ENCODE measurements at places on chromosomes 1 and 21.

DNA sequence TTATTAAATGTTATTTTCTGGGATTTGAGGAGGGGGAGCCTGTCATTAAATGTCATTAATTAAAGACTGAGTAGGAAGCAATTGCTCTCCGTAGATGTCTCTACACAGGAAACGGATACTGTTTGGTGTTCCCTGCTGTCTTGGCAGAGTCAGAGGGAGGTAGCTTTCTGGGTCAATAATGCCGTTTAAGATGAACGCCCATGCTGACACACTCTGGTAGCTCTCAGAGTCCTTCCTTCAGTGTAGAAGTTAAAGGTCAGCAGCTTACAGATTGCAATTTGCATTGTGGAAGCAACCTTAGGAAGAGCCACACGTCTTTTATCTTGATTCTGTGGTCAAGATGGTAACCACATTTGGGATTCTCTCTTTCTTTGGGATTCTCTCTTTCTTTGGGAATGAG is 257.5 kb downstream of the KIF26B start:
- DNase-seq: no peak

DNA sequence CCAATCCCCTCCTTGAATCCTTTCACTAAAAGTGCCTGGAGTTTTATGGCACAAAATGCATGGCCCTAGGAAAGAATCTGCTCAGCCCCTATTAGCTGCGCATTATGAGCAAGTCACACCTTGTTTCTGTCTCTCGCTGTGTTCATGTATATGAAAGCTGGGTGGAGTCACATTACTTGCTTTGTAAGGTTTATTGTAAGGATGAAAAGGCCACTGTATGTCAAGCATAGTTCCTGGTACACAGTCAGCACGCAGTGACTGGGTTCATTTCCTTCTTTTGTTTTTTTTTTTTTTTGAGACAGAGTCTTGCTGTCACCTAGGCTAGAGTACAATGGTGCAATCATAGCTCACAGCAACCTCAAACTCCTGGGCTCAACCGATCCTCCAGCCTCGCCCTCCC is 6.7 kb upstream of the SLC9A1 start:
- DNase-seq: peak; percentile 73

- DNase-seq: no peak
Measured at GRCh38 chr1:206716870-206717673, 32.4 kb downstream of the MAPKAPK2 start.

DNA sequence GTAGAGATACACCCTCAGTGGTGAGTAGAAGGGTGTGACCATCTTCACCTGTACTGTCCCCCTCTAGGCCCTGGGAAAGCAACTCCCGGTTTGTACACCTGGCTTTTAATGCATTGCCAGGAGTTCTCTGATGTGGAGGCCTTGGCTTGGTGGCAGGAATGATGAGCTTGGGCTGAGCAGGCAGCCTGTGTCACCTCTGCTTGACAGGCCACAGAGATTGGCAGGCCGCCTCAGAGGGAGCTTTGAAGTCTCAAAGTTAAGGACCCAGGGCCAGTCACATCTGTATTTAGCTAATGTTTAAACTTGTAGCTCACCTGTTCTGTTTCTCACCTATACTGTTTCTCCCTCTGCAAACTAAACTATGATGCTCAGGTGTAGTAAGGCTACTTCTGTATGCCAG is 28.5 kb downstream of the HUNK start:
- DNase-seq: no peak

DNA sequence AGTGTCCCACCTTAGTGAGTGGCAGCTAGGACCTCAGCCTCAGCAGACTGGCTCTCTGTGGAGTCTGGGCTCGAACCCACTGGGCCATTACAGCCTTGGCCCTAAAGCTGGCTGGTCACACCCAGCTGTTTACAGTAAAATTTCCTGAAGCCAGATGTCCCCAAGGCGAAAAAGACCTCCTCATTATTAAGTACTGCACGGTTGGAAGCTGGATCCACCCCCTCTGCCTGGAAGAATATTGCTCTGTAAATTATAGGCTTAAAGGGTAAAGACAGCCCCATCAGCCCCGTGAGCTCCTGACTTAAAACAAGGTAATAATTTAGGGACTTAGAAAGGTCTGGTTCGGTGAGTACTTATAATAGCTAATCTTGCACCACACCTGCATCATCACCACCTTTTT is 30.3 kb upstream of the TMEM51 start:
- no peak for DNase-seq

DNA sequence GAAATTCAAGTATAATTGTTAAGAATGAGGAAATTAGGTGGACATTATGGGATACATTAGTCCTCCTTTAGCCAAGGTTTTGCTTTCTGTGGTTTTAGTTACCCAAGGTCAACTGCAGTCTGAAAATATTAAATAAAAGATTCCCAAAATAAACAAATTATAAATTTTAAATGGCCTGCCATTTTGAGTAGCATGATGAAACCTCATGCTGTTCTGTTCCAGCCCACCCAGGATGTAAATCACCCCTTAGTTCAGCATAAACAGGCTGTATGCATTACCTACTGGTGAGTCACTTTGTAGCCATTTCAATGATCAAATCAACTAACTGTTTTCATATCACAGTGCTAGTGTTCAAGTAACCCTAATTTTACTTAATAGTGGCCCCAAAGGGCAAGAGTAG is 132.5 kb upstream of the LYPLAL1 start:
- DNase-seq: no peak

DNA sequence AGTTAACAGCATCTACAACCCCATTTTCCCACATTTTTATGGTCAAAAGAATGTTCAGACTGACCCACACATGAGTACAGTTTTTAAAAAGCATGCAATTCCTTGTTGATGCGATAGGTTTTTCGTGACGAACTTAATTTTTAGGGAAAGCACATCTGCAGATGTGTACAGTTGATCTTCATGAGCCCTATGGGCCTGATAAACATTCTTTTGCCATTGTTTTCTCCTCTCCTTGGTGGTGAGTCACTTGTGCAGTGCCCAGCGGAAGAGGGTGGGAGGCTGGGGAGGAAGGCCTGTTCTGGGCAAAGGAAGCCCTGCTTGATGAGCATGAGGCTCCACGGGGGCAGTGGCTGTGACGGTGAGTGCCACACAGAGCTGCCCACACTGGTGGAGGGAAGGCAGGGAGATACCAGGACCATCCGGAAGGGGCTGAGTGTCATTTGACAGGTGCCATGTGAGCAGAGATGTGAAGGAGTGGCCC is 5.3 kb downstream of the ARF1 start:
- no peak for DNase-seq

DNA sequence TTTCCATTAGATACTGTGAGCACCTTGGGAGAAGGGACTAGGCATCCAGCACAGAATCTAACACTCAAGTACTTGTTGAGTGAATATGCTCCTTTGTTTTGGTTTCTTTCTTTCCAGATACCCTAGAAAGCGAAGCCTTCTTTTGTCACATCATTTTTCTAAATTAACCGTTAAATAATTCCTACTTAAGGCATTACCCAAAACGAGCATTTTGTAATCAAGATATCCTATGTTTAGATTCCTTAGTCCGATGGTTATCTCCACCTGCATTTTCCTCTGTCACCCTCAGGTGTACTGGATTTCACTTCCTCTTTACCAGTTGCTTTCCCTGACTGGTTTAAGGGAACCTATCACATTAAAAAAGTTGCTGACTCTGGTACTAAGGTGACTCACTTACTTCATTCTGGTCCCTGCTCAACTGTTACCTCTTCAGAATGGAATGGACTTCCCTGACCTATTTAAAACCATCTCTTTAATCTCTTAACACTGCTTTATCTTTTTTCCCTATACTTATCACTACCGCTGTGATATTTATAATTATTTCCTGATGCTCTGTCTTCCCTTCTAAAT is 3.2 kb downstream of the B3GALNT2 start:
- DNase-seq: no peak

DNA sequence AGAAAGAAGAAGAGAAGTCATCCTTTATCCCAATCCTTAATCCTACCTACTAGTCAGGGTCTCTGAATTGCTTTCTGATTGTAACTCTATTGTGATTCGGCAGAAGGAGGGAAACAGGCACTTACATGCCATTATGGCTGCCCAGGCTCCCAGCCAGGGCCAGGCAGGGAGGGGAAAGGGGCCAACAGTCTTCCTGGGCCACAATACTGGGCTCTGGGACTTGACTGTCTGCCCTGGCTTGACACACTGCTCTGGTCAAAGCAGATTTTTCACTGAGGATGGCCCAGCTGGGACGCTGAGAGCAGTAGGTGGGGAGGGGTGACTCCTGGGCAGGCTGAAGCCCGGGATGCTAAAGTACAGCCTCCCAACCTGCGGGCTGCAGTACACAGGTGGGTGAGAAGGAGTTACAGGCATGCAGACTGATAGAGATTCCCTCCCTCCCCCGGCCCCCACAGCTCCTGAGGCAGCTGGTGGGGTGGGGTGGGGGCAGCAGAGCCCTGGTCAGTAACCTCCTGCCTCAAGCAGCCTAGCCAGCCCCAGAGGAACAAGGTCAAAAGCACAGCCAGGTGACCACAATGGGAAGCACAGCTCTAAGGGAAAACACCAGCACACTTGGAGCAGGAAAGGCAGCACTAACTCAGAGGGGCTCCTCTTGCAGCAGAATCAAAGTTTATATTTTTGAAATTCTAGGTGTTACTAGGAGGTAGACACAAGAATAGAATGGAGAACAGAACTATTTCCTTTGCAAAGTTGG is 25.3 kb downstream of the KCND3 start:
- DNase-seq: no peak

- no peak for DNase-seq
Measured at GRCh38 chr1:6105218-6105679, 59.6 kb downstream of the KCNAB2 start.

DNA sequence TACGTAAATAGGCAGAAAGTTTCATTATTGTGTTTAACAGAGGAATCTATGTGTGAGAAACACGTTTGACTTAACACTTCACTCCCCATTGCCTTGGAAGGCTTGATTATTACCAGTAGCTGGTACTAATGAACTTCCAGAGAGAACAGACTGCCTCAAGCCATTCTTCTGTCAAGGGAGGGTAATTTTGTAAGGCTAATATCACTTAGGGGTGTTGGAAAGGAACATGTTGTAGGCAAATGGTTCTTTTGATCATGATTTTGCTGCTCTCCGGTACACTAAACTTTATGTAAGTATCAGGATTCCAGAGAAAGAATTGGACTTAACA is 1.8 kb downstream of the LAMC1 start:
- DNase-seq: no peak

- no peak for DNase-seq
Measured at GRCh38 chr1:5864256-5864655, 128.0 kb downstream of the NPHP4 start.

DNA sequence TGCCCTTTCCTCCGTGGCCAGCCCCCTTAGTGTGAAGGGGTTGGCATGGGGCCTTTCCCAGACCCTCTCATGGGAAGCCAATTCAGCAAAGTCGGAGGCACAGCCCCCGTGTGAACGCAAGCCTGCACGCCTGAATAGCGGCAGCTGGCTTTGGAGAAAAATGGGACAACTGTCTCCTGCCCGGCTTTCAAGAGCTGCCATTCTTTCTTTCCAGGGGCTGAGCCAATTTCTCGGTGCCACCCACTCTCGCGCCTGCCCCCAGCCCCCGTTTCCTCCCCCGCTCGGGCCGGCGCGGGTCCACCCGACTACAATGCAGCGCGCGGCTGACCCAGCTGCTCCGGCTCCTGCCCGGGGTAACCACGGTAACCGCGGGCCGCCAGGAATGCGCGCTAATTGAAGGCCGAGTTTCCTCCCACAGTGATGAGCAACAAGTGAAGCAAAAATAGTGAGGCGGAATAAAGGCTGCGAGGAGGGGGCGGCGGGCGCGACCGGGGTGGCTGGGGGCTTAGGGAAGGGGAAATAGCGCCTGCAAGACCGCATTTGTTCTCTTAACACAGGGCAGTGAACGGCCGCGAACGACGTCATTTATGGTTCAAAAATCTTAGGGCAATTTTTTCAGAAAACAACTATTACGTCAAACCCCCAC is 27.8 kb downstream of the ILDR2 start:
- DNase-seq: peak; percentile 23

GRCh38 chr1:93081716-93082115 is 2.6 kb downstream of the MTF2 start:
- no peak for DNase-seq

DNA sequence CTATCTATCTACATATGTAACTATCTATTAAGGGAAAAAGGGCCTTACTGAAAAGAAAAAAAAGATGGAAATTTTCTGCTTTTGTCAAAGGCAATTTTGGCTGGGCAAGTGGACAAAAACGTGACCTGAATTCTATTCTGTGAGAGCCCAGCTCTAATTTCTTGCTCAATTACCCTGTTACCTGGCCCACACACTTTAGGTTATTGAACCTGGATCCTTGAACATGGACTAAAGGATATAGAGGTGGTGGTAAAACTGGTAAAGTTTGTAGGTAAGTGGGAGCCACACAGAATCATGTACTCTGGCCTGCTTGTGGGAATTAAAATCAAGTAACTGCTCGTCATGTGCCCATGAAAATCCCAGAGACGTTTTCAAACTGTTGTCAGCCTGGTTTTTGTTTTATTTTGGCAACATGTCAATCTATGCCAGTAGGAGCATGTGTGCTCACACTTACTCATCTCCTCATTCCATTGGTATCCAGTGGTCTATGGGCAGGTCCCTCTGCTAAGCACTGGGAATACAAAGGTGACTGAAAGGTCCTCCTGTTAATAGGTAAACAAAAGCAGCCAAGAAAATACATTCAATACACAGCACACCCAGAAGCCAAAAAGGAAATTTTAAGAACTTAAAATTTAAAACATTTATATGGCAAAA is 113.7 kb upstream of the WARS2 start:
- DNase-seq: no peak

DNA sequence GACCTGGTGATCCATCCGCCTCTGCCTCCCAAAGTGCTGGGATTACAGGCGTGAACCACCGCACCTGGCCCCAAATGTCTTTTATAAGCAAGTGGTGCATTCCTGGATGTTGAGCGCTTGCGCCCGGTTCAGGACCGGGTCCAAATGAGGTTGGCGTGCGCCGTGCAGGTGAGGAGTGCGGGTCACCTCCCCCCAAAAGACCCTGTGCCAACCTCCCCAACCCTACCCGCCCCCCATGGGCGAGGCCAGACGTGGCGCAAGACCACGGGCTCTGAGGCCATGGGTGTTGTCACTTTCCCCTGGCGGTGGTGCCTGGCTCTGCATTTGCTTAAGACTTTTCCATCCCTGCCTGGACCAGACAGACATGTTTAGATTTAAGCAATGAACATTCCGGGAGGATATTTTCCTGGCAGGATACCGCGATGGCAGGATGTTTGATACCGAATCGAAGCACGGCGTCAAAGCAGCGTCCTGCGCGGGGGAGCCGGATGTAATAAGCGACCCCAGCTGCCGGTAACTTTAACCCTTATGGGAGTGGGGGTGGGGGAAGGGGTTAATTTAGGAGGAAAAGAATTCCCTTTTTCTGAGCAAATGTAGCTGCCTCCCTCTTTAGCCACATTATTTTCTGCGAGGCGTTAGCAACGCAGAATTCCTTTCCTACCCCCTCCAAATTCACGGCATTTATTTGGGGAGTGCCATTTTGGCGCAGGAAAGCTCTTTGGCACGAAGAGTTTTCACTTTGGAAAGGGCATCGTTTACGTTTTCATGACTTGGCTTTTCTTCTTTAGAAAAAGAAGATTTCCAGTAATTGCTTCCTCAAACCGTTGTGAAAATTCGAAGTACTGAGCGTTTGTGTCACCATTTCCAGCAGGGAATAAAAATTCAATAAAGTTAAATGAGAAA is 27.8 kb upstream of the RNF187 start:
- no peak for DNase-seq

GRCh38 chr1:83017701-83018100 is 981.2 kb downstream of the TTLL7 start:
- DNase-seq: no peak

Measured in naive B cell (primary cell).